ENCODE measurements at places on chromosomes 2 and 18.

- no peak for DNase-seq
These were observed 16.9 kb downstream of the ZNF521 start for GRCh38 chr18:25335062-25335461.

- DNase-seq, result no peak
These were observed 4.3 kb upstream of the PDCD1 start for GRCh38 chr2:241862775-241863535.

- DNase-seq, result no peak
These were observed 59.8 kb downstream of the CENPO start for GRCh38 chr2:24853046-24853445.

- no peak for DNase-seq
These were observed 84.1 kb downstream of the CDK15 start for GRCh38 chr2:201890453-201890852.

DNA sequence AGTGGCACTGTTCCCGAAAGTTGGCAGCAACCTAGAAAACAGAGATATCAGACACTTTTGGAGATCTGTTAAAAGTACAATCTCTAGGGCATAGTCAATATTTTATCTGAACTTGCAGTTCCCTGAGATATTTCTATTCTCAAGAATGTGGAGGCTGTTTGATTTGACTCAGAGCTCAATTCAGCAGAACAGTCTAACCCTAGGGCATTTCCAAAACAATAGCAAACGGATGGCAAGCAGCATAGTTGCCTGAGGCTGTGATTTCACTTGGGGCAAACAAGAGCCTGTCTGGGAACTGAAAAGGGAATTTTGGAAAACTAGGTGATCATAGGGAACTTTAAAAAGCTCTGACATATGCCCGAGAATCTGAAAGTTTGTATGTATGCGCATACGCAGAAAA is 772.8 kb upstream of the LRRTM1 start:
- no peak for DNase-seq

GRCh38 chr2:86624267-86624547 is 542 bp upstream of the RNF103 start:
- DNase-seq, result no peak

GRCh38 chr2:156792242-156792840 is 356.2 kb downstream of the GPD2 start:
- no peak for DNase-seq

GRCh38 chr2:6237039-6237660 is 545.0 kb downstream of the SOX11 start:
- DNase-seq, result no peak

Data from activated CD8-positive, alpha-beta memory T cell treated with anti-CD3 and anti-CD28 coated beads for 48 hours (primary cell).